CD4-positive, alpha-beta T cell treated with Interleukin-10 for 1 hour (primary cell): ENCODE measurements at places on chromosomes 6 and 20.

DNA sequence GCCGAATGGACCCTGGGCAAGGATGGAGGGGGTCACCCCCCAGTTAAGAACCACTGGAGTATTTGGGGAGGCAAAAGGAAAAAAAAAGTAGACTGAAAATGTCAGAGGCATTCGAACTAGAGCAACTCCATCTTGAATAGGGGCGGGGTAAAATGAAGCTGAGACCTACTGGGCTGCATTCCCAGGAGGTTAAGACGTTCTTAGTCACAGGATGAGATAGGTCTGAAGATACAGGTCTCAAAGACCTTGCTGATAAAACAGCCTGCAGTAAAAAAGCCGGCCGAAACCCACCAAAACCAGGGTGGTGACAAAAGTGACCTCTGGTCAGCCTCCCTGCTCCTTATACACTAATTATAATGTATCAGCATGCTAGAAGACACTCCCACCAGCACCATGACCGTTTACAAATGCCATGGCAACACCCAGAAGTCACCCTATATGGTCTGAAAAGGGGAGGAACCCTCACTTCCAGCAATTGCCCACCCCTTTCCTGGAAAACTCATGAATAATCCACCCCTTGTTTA lies 70.4 kb upstream of the KCNG1 start:
- DNase-seq = no peak

DNA sequence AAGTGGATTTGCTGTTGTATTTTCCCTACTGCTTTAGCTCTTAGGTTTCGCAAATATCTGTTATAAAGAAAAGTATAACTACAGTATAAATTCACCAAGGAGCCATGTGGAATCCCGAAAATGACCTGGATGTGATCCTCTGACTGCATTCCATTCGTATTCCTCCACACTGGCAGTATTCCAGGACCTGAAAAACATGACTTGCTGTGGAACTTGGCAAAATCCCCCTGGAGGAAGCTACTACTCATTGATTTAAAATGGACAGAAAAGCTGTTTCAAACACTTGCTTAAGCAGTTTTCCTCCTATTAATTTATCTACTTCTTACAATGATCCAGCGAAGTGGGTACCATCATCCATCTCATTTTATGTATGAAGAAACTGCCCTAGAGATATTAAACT lies 13.3 kb upstream of the ENPP5 start:
- no peak for DNase-seq

GRCh38 chr20:33251496-33251895 lies 15.7 kb downstream of the BPIFA1 start:
- no peak for DNase-seq

- DNase-seq = no peak
Observed at GRCh38 chr20:46641424-46641823, 9.8 kb downstream of the SLC13A3 start.

- DNase-seq = no peak
Observed at GRCh38 chr20:23629017-23629541, 8.7 kb downstream of the CST3 start.

GRCh38 chr6:26457264-26457805 lies 420 bp upstream of the BTN2A1 start:
- no peak for DNase-seq

DNA sequence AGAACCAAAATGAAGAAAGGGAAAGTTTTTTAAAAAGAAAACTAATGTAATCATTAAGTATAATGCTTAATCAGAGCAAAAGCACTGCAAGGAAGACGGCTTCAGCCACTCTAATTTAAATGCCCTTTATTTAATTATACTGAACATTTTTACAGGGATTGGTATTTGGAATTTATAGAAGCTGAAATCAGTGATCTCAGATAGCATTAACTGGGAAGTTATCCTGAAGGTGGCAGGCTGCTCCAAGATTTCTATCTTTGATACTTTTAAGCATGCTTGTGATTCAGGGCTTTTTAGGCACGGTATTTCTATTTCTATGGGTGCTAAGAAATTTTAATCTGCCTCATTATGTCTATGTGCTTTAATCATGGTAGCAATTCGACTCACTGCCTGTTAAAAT lies 1.3 kb upstream of the NDUFAF4 start:
- DNase-seq = no peak

DNA sequence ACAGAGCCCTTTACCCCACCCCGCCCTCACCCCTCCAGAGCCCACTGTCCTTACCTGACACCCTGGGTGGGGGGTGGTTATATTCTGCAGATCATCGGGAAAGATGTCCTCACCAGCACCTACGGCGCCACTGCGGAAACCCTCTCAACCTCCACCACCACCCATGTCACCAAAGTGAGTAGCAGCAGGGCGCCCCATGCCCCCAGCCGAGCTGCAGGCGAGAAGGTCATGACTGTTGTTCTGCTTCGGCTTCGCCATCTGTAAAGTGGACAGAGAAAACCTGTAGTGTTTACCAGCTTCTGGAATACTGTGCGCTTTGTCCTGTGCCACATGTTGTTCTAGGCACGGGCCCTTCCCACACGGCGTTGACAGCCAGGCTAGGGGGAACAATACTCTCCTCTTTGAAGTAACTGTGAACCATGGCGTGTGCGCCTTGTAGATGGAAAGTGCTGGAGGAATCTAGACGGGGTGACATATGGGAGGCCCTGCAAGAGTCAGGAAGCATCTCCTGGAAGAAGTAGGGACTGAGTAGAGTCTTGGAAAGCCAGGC lies 16.5 kb upstream of the AAR2 start:
- DNase-seq = no peak

DNA sequence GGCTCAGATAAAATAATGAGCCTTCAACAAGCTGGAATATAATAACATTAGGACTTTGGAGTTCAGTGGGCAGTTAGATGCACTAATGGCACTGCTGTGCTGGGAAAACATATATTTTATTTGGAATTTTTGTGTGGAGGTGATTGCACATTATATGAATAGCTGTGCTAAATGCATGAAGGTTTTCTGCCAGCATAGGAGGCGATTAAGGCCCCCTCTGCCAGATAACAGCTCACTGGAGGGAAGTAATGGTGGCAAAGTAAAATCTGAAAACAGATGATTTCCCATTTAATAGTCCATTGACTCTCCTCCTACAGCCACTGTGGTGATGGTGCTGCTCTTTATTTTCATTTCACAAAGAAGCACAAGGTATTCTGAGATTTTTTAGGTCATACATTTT lies 326.0 kb downstream of the GRIK2 start:
- no peak for DNase-seq

GRCh38 chr6:10838794-10839333 lies 525 bp upstream of the MAK start:
- no peak for DNase-seq
